Tibial nerve (tissue), 4 donors: ENCODE measurements at places on chromosomes 3 and 15.
A peak's percentile ranks its signal among the peaks of the same experiment; 100 is the strongest.

DNA sequence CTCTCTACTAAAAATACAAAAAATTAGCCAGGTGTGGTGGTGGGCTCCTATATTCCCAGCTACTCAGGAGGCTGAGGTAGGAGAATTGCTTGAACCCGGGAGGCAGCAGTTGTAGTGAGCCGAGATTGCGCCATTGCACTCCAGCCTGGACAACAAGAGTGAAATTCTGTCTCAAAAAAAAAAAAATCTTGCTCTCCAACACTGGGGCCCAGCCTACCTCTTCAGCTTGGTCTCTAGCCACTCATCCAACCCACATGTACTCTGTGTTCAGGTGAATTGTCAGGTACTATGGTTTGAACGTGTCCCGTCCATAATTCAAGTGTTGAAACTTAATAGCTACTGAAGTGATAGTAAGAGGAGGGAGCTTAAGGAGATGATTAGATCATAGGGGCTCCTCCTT, 22.4 kb upstream of the RAB7A start:
- H3K4me1 ChIP-seq: no peaks in the 10 kb centered on the region
- H3K27ac ChIP-seq: no peak overlapping the region
- DNase-seq: no peak
- no peaks in the 10 kb centered on the region for H3K36me3 ChIP-seq
- H3K4me3 ChIP-seq: no peak overlapping the region

- no peaks in the 10 kb centered on the region for H3K4me1 ChIP-seq
- no peak overlapping the region for H3K4me3 ChIP-seq
- H3K36me3 ChIP-seq: no peaks in the 10 kb centered on the region
- H3K27me3 ChIP-seq: no peaks in the 10 kb centered on the region
These were observed 22.1 kb downstream of the PLOD2 start for GRCh38 chr3:146138902-146139301.

DNA sequence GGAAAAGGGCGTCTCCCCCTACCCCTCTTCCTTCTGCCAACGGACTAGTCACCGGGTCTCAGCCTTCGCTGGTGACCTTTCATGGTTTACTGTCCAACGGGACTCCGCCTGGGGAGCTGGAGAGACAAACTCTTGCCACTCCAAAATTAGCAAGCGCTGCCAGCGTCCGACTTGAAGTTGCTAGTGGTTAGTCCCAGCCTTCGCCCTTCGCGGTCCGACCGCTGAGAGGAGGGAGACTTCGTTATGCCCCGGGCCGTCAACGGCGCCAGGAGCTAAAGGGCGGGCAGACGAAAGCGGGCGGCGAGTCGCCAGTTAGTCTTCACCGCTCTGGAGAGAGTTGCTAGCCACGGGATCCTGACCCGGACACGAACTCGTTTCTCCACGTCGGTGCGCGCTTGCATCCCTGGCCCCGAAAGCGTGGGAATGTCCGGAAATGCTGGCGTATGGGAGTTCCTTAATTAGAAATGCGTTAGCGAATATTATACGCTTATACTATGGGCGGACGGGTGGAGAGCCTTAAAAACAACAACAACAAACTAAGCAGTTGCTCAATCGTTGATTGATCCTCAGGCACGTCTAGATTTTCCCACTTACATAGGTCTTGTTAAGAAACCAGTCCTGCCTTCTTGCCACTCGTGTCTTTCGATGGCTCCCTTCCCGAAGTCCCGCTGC, 716 bp downstream of the SMC4 start:
- H3K4me1 ChIP-seq: peaks cover 22% of the 10 kb centered on the region
- H3K36me3 ChIP-seq: no peaks in the 10 kb centered on the region
- peak overlapping the region; percentile 81 for H3K27ac ChIP-seq
- no peak for DNase-seq

GRCh38 chr15:38487378-38487777, 33.5 kb downstream of the FAM98B start:
- no peaks in the 10 kb centered on the region for H3K27me3 ChIP-seq
- no peaks in the 10 kb centered on the region for H3K4me1 ChIP-seq
- H3K36me3 ChIP-seq: peaks cover 21% of the 10 kb centered on the region
- no peak for DNase-seq
- no peak overlapping the region for H3K27ac ChIP-seq

- no peaks in the 10 kb centered on the region for H3K27me3 ChIP-seq
- no peak overlapping the region for H3K27ac ChIP-seq
- no peak for DNase-seq
- H3K4me3 ChIP-seq: no peak overlapping the region
- no peaks in the 10 kb centered on the region for H3K4me1 ChIP-seq
- no peaks in the 10 kb centered on the region for H3K36me3 ChIP-seq
These were observed 6.0 kb upstream of the GRAMD1C start for GRCh38 chr3:113832477-113833164.

GRCh38 chr15:65551183-65551582, 20.9 kb downstream of the HACD3 start:
- H3K27ac ChIP-seq: no peak overlapping the region
- H3K27me3 ChIP-seq: no peaks in the 10 kb centered on the region
- no peak for DNase-seq

GRCh38 chr3:128062033-128062745, 10.0 kb downstream of the SEC61A1 start:
- no peaks in the 10 kb centered on the region for H3K27me3 ChIP-seq
- no peaks in the 10 kb centered on the region for H3K4me1 ChIP-seq
- no peak for DNase-seq
- peaks cover 5% of the 10 kb centered on the region for H3K36me3 ChIP-seq
- no peak overlapping the region for H3K4me3 ChIP-seq

DNA sequence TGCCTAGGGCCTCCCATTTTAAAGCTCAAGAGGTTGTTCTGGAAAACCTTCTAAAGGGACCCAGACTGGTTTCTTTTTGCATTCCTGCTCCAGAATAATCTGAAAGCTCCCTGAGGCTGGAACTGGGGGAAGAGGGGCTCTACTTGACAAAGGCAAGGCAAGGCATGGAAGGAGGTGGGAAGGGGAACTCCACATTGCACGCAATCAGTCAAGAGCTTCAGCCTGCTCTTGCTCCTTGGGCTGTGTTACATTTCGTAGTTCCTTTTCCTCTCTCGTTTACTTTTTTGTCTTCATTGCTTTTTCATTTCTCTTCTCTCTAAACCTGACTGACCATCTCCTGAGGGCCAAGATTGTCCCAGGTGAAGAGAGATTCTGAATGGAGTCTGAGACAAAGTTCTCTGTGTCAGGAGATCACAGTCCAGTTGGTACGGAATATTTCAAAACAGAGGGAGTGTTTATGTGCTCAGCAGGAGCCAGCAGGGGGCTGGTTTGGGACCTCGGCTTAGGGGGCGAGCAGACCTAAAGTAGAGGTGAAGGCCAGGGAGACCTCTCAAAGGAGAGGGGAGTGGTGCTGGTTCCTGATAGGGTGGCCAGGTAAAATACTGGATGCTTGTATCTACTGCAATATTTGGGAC, 6.0 kb upstream of the KCTD6 start:
- no peak for DNase-seq
- H3K36me3 ChIP-seq: no peaks in the 10 kb centered on the region
- no peaks in the 10 kb centered on the region for H3K27me3 ChIP-seq
- H3K4me1 ChIP-seq: peaks cover 3% of the 10 kb centered on the region
- H3K4me3 ChIP-seq: no peak overlapping the region
- no peak overlapping the region for H3K27ac ChIP-seq

DNA sequence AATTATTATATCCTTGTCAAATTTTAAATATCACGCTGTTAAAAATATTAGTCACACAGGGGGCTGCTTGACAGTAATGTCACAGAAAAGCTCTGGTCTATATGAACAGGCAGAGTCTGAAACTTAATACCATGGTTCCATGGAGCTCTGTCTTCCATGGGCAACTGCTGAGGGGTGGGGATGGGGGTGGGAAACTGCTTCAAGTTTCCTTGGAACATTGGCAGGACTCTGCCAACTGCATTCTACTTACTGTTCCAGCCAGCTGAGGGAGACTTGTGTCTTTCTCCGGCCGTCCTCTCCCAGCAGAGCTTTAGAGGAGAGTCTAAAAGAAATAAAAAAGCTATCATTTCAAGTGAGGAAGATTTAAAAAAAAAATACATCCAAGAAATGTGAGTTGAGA, 348.7 kb downstream of the ZIC1 start:
- no peaks in the 10 kb centered on the region for H3K36me3 ChIP-seq
- no peak overlapping the region for H3K4me3 ChIP-seq
- peaks cover 38% of the 10 kb centered on the region for H3K4me1 ChIP-seq
- H3K27ac ChIP-seq: no peak overlapping the region
- DNase-seq: no peak
- no peaks in the 10 kb centered on the region for H3K27me3 ChIP-seq

GRCh38 chr3:138594150-138594934, at the start of gene CEP70:
Gene CEP70, minus strand, starts transcription at chr3:138594260. Its CDS starts 21,333 bp downstream, at chr3:138572927.
- DNase-seq: peak; percentile 84
- peak within 1 kb of the TSS; percentile 80 for H3K27ac ChIP-seq
- H3K4me1 ChIP-seq: peaks cover 19% of the 10 kb centered on the region
- peak within 1 kb of the TSS; percentile 44 for H3K4me3 ChIP-seq
